ENCODE measurements at places on chromosomes 12 and 14.

GRCh38 chr12:943051-943450, 6.4 kb downstream of the RAD52 start:
- DNase-seq = no peak

DNA sequence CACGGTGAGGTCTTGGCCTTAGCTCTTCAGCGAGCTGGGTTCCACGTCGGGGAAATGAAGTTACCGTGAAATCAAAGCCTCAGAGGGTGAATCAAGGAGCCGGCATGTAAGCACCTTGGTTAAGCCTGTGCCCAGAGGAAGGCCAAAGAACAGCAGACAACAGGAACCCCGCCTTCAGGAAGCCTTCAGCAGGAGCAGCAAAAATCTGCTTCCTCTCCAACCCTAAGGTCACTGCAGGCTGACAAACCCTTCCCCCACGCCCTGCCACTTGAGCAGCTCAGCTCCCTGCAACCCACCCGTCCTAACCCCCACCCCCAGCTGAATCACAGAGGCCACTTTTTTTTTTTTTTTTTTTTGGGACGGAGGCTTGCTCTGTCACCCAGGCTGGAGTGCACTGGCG, 72.9 kb upstream of the LTA4H start:
- DNase-seq = no peak

DNA sequence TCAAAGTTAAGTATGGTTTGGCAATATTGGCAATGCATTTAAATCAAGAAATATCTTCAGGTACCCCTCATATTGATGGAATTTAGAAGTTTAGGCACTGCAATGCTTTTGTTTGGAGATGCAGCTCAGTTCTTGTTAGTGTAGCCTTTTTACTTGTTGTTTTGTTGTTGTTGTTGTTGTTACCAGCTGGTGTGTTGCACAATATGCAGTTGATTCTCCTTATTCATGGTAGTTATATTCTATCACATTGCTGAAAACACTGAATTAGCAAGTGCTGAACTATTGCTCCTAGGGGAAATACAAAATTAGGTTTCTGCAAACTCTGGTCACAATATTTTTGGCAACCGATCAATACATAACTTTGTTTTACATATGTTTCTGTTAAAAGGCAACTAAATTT, 34.8 kb downstream of the CCER1 start:
- DNase-seq = no peak

DNA sequence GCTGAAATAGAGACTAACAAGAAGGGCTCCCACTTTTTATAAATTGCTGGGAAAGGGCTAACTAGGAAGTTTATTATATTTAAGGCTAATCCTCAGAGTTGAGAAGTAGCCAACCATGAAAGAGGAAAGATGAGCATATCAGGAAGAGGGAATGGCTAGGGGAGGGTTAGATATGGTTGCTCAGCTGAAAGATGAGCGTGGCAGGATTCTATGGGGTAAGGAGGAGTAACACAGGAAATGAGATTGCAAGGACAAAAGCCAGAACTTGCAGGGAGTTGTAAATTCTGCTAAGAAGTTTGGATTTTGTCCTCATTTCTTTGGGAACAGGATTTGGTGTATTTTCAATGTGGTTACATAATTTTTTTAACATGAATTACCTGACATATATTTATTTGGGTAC, 127.4 kb upstream of the ATP2B1 start:
- no peak for DNase-seq

GRCh38 chr12:70609739-70610491, 27.3 kb downstream of the PTPRB start:
- no peak for DNase-seq

DNA sequence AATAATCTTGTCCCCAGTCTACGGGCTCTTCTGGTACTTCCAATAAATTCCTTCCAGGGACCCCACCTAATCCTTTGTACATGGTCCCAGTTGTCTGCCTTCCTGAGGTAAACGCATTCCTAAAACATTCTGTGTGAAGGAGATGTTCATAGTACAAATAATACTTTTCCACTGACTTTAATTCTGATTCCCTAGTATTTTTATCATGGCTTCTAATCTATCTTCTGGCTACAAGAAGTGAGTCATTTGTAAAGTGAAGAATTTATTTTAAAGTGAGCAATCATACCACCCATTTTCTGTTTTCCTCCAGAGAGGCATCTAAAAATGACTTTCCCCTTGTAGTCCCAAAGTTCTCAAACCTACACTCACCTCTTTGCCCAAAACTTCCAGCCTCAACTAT, 65.9 kb upstream of the NUDT4 start:
- DNase-seq = no peak

- DNase-seq = peak; percentile 23
Measured at GRCh38 chr12:50111395-50111692, 692 bp upstream of the COX14 start.

DNA sequence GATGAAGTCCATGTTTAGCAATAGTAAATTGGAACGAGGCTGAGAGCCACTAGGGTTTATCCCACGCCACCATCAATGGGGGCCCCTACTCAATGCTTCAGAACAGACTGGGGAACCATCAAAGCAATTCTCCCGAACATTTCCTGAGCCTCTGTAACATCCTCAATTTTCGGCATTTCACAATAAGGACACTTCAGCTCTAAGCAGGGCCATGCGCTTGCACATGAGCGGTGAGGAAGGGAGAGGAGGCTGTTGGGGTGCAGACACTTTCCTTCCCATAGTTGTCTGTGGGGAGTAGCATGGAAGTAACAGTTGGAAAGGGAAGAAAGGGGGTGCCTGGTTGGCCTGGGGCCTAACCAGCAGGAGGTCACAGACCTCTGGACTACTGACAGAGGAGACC, 129.9 kb upstream of the PRMT8 start:
- DNase-seq = no peak

GRCh38 chr12:8784290-8784888, 38.0 kb upstream of the A2ML1 start:
- DNase-seq = no peak

GRCh38 chr12:30911207-30911606, 15.3 kb upstream of the TSPAN11 start:
- no peak for DNase-seq

DNA sequence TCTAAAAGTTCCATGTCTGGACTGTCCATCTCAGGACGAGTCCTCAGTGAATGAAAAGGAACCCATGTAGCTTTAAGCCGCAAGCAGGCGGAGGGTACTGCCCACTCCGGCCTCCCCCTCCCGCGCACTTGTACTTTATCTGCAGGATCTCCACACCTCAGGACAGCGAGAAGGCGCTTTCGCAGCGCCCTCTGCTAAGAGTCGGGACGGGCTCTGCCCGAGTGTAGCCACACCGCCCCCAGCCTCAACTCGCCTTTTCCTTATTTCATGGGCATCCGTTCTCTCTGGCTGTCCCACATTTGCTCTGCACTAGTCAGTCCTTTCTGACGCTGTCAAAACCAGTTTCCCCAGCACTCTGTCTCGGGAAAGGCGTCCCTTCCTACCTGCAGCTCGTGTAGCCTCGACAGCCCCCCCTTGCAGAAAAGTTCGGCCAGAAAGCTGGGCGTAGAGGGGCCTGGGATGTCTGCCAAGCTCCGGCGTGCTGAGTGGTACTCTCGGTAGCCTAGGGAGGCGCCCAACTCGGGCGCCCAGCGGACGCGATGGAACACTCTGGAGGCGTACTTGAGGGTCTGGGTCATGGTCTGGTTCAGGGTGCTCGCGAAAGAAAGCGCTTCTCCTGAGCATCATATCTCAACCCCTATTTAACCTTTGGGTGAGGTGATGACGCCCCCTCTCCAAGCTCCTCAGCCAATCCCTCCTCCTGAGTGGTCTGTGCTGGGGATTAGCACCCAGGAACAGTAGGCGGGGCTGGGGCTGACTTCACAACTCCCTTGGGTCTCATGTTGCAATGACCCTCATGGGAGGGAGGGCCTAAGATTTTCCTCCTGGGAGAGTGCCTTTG, at the start of gene CYP27B1:
TSS of gene CYP27B1 (minus strand) at position 615 of the 841 bp plus-strand sequence. CDS start at position 578, 37 bp downstream.
- no peak for DNase-seq

- DNase-seq = no peak
Measured at GRCh38 chr12:57404966-57405640, 25.7 kb downstream of the R3HDM2 start.

GRCh38 chr12:27505109-27505508, 18.9 kb upstream of the PPFIBP1 start:
- no peak for DNase-seq

- DNase-seq = no peak
Measured at GRCh38 chr12:80432061-80432460, 12.0 kb upstream of the PTPRQ start.

DNA sequence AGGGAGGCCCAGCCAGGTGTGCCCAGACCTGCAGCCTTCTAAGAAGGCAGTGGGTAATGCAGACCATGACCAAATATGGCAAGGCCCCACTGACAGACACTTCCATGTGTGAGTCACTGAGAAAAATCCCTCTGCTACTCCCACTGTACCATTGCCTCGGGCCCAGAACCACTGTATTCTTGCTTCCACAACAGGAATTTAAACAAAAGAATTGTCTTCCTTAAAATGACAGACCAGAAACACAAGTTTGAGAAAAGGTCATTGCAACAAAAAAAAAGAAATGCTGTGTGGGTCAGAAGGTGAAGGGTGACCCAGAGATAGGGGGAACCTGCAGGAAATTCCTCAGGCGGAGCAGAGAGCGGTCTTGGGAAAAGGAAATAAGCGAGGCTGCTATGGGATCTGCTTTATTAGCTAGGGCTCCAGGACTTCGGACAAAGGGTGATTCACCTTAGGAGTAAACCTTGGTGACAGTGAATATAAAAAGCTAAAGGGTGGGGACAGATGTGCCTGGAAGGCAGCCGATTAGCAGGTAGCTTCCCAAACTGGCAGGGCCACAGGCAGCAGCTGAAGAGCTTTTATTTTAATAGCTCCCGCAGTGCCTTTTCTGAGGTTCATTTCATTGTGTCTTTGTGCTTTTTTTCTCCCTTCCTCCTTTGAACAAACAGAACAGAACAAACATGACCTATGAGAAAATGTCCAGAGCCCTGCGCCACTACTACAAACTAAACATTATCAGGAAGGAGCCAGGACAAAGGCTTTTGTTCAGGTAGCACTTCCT, 185.3 kb upstream of the BCL2L14 start:
- no peak for DNase-seq

- no peak for DNase-seq
Measured at GRCh38 chr12:64585104-64585503, 25.2 kb upstream of the RASSF3 start.

- DNase-seq = peak; percentile 67
Measured at GRCh38 chr14:88168498-88169165, 154.4 kb downstream of the KCNK10 start.

GRCh38 chr12:27464220-27464554, 17.7 kb downstream of the SMCO2 start:
- no peak for DNase-seq

GRCh38 chr14:85038526-85039352, 491.2 kb upstream of the FLRT2 start:
- no peak for DNase-seq

- DNase-seq = no peak
Measured at GRCh38 chr14:70842851-70843462, 33.6 kb upstream of the MAP3K9 start.

DNA sequence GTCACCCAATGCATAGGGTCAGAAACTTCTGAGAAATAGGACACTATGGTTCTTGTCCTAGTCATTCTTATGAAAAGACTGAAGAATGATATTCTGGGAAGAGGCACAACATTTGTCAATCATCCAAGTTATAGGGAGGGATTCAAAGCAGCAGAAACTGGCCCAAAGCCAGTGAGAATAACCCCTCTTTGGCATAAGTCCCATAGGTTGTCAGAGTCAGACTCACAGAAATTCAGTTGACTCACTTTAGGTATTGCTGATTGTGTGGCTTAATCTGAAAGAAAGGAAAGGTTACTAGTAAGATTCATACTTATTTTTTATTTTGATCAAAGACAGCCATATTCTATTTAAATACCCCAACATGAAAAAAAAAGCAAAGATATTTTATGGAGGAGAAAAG, 151.0 kb downstream of the SRGAP1 start:
- DNase-seq = no peak

DNA sequence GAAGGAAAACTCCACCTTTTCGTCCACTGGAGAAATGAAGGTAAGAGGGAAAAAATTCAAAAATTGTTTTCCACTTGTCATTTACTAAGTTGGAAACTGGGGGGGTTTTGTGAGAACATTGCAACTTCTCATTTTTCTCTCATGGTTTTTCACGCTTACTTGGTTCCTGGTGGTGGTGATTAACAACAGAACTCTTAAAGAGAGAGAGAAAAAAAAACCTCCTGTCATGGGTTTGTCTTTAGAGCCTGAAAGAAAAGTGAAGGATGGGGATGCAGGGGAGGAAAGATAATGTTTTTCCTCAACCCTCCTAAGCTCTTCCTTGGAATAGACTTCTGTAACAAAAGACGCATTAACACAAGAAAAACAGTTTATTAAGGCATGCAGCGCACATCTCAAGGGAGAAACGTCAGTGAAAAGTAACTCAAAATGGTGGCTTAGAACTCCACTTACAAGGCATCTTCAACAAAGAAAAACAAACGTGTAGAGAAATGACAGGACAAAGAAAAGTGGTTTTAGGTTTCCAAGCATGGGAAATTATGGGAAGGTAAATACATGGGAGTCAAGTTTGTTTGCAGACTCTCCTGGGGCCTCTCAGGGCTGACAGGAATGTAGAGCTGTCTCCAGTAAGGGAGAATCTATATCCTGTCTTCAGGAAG, 81.9 kb upstream of the ATF7IP start:
- DNase-seq = peak; percentile 22

DNA sequence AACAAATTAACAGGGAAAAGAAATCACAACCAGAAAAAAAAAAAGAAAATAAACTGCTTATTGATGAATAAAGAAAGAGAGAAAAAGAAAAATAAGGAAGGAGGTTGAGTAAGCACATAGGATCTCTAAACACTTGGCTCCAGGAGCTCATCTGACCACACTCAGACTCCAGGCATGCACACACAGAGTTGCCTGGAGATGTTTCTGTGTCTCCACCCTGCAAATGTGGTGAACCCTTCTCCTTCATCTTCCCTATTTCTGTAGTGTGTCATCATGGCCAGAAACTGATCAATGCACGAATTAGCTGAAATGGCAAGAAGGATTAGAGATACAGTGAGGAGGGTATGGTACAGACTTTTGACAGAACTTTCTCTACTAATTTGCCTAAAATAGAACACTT, 20.2 kb downstream of the OR4N2 start:
- no peak for DNase-seq

- no peak for DNase-seq
Measured at GRCh38 chr12:92342574-92342973, 196.9 kb upstream of the BTG1 start.

- DNase-seq = no peak
Measured at GRCh38 chr14:73359445-73359844, 98.9 kb downstream of the NUMB start.

DNA sequence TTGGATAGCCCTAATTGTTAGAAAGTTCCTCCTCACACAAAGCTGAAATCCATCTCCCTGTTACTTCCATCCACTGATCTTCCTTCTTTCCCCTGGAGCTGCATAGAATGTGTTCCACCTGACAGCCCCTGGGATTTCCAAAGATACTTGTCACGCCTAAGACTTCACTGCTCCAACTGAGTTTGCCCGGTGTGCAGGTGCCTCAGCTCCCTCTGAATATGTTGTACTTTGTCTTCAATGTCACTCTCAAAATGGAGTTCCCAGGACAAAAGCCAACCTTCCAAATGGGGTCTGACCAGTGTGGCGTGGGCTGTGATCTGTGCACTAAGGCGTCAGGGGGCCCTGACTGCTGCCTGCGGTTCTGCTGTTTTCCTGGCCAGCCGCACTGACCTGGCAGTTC, 42.8 kb downstream of the CACNA2D4 start:
- DNase-seq = no peak

All from GM20000 (cell line).